ENCODE measurements at places on chromosomes 3 and 15. TPM values are rescaled to one million over a fixed set of nuclear protein-coding genes. Genes with fewer than 3 reads are reported as not detected.

DNA sequence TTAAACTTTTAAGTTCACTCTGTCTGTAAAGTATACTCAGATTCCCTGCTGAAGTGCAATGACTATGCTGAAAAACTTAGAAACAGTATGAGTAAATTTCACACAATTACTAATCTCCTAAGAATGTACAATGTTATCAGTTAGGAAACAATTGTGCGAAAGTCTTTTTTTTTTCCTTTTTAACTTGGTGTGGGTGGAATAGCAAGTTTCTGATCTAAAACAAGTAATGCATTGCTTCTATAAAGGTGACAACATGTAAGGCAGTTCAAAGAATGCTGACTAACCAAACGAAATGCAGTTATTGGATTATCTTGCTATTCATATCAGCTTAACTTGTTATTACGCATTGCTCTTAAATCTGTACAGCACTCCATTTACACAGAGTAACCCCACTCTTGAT, 19.3 kb upstream of the SLC12A8 start:
- DNase-seq = peak; percentile 94
- peaks cover 15% of the 10 kb centered on the region for H3K4me1 ChIP-seq
- peak overlapping the region; percentile 65 for H3K27ac ChIP-seq
- H3K27me3 ChIP-seq = no peaks in the 10 kb centered on the region

MYRIP gene
- 0.07 TPM for total RNA-seq

GRCh38 chr3:14001136-14001535, 121.3 kb upstream of the WNT7A start:
- no peak overlapping the region for H3K27ac ChIP-seq
- H3K4me3 ChIP-seq = no peak overlapping the region
- DNase-seq = no peak

- H3K36me3 ChIP-seq = no peaks in the 10 kb centered on the region
- no peaks in the 10 kb centered on the region for H3K27me3 ChIP-seq
Measured at GRCh38 chr3:129657261-129658046, 51.0 kb upstream of the PLXND1 start.

CHDH gene
- total RNA-seq = 0.22 TPM

GRCh38 chr3:100103558-100104441, 10.5 kb downstream of the FILIP1L start:
- H3K4me3 ChIP-seq = no peak overlapping the region
- H3K36me3 ChIP-seq = no peaks in the 10 kb centered on the region
- peak; percentile 87 for DNase-seq
- H3K27ac ChIP-seq = no peak overlapping the region
- no peaks in the 10 kb centered on the region for H3K27me3 ChIP-seq
- peaks cover 31% of the 10 kb centered on the region for H3K4me1 ChIP-seq

DUOXA2 gene
- not detected for total RNA-seq

GRCh38 chr15:67241132-67241855, 13.2 kb downstream of the AAGAB start:
- H3K36me3 ChIP-seq = no peaks in the 10 kb centered on the region
- H3K4me3 ChIP-seq = no peak overlapping the region
- H3K27me3 ChIP-seq = no peaks in the 10 kb centered on the region
- no peak overlapping the region for H3K27ac ChIP-seq

SLC22A13 gene
- 0.72 TPM for total RNA-seq

DNA sequence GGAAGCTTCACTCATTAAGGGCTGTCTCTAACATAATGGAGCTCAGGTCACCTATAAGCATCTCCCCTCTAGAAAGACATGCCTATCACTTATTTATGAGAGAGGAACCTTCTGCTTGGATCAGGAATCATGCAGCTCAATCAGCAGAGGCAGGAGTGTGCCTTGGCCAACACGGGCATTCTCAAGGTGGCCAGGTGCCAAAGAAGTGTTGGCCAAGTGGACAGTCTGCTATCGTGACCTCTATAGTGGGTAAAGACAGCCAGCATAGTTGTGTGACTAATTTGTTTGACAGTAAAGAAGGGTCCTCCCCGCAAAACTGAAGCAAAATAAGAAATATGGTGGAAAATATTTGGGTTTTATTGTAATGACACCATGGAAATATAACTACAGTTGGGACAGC, 14.7 kb upstream of the AGTR1 start:
- H3K4me1 ChIP-seq = no peaks in the 10 kb centered on the region
- no peak overlapping the region for H3K4me3 ChIP-seq
- H3K36me3 ChIP-seq = no peaks in the 10 kb centered on the region
- H3K27me3 ChIP-seq = no peaks in the 10 kb centered on the region
- H3K27ac ChIP-seq = no peak overlapping the region

DNA sequence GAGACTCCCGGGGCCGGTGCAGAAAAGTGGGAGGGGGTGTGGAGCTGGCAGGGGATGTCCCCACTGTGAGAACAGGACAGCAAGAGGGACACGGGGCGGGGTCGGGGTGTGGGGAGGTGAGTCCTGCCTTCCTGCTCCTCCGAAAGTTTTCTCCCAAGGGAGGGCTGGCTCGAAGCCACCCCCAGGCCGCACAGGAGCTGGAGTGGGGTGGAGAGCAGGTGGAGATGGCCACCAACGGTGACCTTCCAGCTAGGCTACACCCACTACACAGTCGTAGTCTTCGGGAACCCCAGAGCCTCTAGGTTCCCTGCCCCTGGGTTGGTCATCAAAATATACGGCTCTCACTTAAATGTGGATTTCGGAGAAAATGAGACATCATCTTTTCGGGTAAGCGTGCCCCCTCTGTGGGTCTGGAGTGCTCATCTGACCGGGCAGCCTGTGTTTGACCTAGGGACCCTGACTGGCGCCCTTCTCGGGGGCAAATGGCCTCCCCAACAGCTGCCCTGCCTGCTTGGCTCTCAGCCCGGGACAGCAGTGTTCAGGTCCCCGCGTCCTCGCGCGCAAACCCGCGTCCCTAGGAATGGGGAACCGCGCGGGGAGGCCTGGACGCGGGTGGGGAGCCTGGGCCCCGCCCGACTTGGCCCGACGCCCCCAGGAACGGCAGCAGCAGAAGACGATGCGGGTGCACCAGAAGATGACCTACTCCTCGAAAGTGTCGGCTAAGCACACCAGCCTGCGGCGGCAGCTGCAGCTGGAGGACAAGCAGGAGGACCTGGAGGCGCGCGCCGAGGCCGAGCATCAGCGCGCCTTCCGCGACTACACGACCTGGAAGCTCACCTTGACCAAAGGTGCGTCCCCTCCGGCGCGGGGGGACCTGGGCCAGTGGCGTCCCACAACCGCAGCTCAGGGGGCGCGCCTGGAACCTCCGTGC, 21.2 kb downstream of the CFAP100 start:
- H3K4me1 ChIP-seq = no peaks in the 10 kb centered on the region
- peaks cover 3% of the 10 kb centered on the region for H3K27me3 ChIP-seq
- no peak for DNase-seq
- no peak overlapping the region for H3K4me3 ChIP-seq
- H3K36me3 ChIP-seq = no peaks in the 10 kb centered on the region
- no peak overlapping the region for H3K27ac ChIP-seq

GRCh38 chr15:51077221-51078153, 17.2 kb downstream of the TNFAIP8L3 start:
- peaks cover 4% of the 10 kb centered on the region for H3K4me1 ChIP-seq
- DNase-seq = peak; percentile 67
- H3K27ac ChIP-seq = no peak overlapping the region
- peaks cover 15% of the 10 kb centered on the region for H3K27me3 ChIP-seq
- no peaks in the 10 kb centered on the region for H3K36me3 ChIP-seq

DNA sequence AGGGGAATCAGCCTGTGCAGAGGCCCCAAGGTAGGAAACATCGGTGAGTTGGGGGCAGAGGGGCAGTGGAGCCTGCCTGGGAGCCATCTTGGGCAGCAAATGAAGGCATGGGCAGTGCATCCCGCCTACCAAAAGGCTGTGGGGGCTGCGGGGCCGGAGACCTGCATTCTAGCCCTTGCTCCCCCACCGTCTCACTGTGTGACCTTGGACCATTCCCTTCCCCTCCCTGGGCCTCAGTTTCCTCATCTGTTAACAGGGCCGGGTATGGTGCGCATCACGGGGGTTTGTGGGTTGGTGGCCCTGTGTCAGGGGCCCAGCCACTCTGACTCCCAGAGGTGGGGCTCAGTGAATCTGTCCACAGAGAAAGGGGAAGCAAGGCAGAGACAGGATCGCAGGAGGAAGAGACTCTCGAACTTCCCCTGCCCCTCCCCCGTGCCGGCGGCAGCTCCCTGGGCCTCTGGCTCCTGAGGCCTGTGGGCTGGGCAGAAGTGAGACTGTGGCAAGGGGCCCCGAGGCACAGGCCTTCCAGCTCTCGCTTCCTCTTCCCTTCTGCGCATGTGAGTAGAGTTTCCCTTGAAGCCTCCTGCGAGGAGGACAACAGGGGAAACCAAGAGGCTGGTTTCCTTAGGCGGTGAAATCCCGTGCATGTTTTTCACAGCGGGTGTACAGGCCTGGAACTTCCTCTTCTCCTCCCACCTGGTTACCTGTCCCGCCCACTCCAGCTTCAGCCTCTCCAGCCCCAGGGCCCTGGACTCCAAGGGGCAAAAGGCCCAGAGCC, 42.9 kb downstream of the IDH2 start:
- H3K27me3 ChIP-seq = no peaks in the 10 kb centered on the region
- H3K36me3 ChIP-seq = no peaks in the 10 kb centered on the region
- no peaks in the 10 kb centered on the region for H3K4me1 ChIP-seq
- no peak overlapping the region for H3K27ac ChIP-seq
- no peak for DNase-seq
